ENCODE measurements at places on chromosomes 16 and 17.
A peak's percentile ranks its signal among the peaks of the same experiment; 100 is the strongest.

DNA sequence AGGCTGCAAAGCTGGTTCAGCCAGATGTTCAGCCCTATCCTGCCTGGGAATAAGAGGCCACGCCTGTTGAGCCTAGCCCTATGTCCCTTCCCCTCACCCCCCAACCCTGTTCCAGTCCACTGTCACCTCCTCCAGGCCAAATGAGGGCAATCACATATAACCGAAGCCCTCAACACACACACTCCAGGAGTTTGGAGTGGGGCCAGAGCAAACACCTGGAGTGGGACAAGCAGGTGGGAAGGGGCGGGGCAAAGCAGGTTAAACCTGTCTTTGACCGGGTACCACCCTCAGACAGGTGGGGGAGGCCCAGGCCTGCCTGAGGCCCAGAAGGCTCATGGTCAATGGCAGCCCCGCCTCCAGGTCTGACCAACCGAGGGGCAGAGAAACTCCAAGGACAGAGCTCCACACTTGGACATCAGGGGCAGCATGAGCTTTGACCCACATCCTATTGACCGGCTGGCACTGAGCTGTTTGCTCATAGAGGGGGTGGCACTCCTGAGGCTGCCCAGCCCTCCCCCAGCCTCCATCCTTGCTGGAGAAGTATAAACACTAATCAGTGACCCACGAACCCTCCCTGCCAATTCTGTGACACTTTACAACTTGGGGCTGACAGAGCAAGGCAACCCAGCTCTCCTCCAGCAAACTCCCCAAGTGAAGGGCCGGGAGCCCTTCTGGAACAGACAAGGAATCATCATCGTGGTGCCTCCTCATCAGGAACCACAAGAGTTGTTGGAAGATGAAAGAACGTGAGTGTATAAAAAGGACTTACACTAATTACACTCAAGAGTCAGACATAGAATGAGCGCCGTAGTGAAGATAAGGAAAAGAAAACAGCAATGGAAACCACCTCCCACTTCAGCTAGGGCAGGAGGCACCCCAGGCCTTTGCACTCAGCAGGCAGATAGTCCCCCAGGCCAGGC, 1.5 kb downstream of the ESRP2 start:
- DNase-seq: no peak

DNA sequence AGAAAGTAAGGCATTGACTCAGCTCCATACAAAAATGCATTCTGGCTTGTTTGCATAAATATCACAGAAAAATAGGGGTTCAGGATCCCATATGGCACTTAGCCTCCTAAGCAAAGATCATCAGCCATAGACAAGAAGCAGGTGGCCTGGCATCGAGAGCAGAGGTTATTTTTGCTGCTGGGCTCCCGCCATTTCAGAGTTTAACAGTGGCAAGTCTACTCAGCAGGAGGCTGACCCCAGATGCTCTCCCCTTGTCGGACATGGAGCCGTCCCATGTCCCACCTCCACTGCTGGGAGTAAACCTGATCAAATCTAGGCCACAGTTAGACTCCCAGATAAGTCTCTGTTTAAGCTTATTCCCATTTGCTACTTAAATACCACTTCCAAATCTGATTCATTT, 269.1 kb downstream of the FTO start:
- no peak for DNase-seq

DNA sequence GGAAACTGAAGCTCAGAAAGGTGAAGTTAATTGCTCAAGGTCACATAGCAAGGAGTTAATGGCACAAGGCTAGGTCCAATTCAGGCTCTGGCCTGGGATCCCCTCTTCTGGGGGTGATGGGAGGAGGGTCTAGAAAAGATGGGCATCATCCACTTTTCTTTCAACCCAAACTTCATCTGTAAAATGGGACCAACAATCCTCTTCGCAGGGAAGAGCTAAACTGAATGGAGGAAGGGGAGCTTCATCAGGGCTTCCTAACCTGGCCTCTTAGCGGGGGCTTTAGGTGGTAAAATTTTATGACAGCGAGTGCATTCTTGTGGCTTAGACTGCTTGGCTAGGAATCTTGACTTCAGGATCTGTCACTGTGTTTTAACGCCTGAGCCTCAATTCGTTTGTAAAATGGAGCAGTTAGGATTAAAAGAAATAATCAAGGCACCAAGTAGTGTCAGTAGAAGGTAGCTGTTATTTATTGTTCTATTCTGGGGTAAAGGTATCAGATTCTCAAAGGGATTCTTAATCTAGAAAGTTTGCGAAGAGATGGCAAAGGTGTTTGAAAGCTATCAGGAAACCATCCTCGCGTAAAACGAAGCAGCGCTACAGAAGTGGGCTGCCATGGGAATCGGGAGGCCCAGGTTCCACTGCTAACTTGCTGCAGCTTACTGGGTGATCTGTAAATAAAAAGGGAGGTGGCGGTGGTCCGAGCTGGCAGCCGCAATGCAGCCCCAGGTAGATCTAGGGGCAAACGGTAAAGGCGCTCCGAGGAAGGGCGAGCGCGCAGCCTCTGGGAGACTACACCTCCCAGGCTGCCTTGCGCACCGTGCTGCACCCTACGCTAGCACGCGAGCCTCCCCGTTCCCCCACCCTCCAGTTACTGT, 1.5 kb upstream of the SRCAP start:
- peak; percentile 56 for DNase-seq

- DNase-seq: no peak
Measured at GRCh38 chr17:51238255-51238887, 21.5 kb downstream of the MBTD1 start.

DNA sequence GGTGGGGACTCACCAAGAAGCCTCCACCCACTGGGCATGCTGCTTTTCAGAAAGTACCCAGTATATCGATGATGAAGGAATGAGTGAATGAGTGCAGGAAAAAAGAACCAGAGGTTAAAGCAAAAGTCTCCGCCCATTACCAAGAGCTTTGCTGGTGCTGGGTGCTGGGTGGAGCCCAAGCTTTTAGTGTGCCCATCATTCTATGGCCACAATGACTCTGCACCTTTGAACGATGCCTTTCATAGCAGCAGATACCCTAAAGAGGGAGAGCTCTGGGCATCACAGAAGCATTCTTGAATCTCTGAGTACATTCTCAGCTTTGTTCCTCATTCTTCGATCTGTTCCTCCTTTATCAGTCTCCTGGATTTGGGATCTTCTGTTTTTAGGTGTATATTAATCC, 450.7 kb upstream of the CCL2 start:
- DNase-seq: no peak

All from epithelial cell of proximal tubule (primary cell).